GM04504 (cell line): ENCODE measurements at places on chromosomes 11 and 22.

DNA sequence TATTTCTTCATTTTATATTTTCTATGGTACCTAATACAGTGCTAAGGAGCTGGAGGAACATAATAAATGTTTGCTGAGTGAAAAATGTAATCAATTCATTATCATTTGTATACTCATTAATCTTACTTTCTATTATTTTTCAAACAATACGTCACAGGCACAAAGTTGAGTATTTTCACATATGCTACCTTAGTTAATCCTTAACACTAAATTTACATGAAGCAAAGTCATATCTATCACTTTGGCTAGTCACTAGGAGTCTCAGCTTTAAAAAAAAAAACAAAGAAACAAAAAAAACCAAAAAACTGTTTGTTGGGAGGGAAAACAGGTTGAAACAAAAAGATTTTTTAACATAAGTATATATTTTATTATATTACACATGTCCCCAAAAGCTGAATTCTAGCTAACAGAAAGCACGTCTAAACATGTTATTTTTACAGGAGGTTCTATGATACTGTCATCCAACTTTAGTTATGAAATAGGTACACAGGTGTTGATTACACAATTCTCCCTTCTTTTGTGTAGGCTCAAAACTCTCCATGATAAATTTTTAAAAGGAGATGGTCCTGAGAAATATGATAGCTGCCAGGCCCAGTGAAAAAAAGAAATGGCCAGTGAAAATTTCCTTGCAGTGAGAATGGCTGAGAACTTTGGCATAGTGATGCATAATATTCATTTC, 14.3 kb downstream of the HPS5 start:
- no peak for DNase-seq

DNA sequence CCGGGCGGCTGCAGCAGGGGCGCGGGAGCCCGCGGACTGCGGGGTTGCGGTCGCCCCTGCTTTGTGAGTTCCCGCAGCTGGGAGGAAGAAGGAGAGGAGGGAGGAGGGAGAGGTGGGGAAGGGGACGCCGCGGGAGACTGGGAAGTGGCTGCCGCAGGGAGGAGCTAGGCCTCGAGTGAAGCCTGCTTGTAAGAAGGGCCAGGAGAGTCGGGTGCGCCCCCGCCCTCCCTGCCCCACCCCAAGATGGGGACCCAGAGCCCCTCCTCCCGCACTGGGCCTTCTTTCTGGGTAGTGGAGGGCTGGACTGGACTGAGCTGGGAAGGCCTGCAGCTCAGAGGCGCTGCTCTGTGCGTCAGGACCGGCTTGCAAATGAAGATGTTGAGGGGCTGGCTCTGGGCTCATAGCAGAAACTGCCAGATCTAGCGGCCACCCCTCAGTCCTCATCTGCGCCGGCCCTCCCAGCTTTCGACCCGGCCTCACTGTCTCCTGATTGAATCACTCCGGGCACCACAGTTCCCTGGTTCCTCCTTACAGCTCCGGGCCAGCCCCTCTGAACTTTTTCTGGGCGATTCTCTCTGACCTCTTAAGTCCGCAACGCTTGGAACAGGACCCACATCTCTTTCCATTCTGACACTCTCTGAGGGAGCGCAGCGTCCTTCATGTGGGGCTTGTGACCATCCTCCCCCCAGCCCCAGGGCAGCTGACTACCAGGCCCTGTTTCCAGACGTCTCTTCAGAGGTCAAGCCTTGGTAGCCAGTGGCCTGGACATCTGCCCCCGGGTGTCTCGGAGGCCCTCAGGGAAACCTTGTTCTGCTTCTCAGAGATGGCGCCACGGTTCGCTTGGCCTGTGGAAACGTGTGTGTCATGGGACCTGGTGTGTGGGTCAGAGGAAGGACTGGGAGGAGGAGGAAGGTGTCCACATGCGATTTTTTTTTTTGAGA, 21.9 kb downstream of the SERPINH1 start:
- no peak for DNase-seq

- no peak for DNase-seq
These were observed 9.8 kb downstream of the APOBEC3D start for GRCh38 chr22:39030705-39031104.

GRCh38 chr11:65744026-65744698, 23.6 kb upstream of the RNASEH2C start:
- no peak for DNase-seq

- no peak for DNase-seq
These were observed 576 bp upstream of the SC5D start for GRCh38 chr11:121291896-121292494.

DNA sequence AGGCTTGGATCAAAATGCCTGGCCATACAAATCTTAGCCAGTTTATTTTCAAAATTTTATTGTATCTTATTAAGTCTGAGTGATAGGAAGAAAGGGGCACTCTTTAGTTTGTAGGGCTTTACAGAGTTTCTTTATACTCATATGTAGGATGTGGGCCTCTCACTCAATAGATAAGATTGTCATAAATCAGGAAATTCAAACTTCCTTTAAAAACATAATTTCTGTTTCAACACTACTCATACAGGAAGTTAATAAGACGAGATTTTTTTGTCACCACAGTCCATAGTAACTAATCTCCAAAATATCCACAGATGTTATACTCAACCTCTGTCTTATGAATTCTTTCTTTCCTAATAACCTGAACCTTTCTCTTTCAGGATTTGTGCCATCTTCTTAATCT, 13.3 kb upstream of the OR56B4 start:
- DNase-seq = no peak

GRCh38 chr11:105907319-105907718, 114.7 kb downstream of the MSANTD4 start:
- DNase-seq = no peak

- no peak for DNase-seq
These were observed 84.1 kb downstream of the PDE2A start for GRCh38 chr11:72589802-72590761.

GRCh38 chr11:61380884-61381283, 11.5 kb upstream of the TMEM216 start:
- DNase-seq = no peak

DNA sequence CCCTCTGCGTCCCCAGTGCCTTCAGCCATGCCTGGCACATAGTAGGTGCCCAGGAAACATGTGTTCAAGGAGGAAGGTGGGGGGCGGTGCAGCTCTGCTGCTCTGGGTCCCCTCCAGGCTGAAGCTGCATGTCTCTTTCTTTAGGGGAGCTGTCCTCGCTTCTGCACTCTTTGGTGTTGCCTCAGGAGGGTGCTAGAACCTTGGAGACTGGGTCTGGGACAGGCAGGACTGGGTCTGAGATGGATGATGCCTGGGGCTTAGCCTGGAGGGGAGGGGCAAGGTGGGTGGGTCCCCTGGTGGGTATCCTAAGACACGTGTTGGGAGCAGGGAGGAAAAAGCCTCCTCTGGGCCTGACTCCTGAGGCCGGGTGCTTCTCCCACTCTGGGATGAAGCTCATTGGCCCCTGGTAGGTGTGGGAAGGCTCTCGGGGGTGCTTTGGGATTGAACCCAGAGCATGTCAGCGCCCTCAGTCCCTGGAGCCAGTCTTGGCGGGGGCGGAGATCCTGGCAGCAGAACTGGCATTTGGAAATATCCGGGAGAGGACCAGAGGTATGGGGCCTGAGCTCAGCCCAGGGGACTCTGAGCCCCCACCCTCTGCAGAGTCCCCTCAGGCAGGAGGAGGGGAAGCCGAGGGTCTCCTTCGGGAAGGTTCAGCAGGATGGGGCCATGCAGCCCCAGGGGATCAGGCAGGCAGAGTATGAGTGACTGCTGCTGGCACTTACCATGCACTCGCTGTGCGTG, 6.7 kb upstream of the GSTP1 start:
- DNase-seq = no peak

- DNase-seq = no peak
These were observed 459 bp downstream of the SF3B2 start for GRCh38 chr11:66052664-66052982.

DNA sequence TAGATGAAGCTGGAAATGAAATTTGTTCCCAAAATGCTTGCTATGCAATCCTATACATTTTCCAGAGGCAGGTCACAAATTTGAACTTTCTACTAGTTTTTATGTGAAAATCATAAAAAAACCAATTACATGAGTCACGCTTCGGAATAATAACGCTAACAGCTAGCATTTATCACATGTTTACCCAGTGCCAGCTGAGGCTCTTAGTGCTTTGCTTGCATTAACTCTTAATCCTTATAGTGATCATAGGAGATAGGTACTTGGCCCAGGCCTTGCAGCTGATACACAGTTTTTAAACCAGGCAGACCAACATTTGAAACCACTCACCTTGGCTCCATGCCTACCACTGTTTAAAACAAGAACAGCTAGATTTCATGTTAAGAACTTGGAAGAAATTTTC, 131.8 kb upstream of the RAG2 start:
- DNase-seq = no peak

DNA sequence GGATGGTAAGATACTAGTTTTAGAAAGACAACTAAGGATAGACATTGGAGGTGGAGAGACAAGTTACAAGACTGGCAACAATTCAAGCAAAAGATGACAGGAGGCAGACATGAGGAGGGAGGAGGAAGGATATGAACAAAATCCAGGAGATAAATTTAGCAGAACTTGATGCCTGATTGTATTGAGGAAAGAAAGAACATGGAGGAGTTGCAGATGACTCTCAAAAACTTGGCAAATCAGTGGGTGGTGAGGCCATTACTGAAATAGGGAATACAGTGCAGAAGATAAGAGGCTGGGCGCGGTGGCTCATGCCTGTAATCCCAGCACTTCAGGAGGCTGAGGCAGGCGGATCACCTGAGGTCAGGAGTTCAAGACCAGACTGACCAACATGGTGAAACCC, 2.7 kb upstream of the UPB1 start:
- no peak for DNase-seq

DNA sequence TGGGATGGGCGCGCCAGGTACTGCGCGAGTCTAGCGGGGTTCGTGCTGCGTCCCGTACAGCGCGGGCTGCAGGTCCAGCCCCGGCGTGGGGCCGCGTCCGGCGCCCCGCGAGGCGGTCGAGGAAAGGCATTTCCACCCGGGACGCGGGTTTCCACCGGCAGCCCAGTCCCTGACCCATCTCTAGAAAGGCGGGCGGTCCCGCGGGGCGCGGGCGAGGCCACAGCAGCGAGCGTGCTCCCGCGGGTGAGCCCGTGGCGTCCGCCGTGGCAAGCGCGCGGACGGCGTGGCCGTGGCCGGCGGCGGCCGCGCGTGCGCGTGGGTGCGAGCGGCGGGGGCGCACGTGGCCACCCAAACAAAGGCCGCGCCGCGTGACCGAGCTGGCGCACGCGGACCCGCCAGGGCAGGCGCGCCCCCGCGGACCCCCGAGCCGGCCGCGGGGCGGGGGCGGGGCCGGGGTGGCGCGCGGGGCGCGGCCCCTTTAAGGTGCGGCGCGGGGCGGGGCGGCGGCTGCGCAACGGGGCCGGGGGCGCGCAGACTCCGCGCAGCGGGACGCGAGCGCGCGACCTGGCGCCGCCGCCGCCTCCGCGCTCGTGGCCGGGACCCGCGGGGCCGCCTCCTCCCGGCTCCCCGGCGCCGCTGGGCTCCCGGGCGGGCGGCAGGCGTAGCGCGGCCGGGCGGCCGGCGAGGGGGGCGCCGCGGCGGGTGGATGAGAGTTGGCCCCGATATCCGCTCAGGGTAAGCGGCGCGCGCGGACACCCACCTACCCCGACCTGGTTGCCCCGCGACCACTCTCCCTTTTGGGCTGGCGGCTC, 39.3 kb upstream of the CELSR1 start:
- DNase-seq = no peak

DNA sequence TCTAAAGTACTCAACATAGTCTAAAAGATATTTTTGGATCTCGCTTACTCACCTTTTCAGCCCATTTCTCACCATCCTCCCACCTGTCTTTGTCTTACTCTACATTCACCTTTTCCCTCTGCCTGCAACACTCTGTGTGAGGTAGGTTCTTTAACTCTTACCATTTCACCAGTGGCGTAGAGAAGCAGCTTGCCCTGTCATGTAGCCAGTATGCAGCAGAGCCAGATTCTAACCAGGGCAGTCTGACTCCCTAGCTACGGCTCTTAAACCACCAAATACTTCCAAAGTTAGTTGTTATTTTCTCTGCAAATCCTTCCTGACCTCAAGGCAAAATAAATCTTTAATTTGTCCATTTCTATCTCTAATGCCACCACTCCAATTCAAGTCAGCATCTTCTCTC, 7.5 kb downstream of the ALG8 start:
- no peak for DNase-seq

GRCh38 chr22:44546686-44547310, 48.8 kb upstream of the RTL6 start:
- no peak for DNase-seq

GRCh38 chr11:72326151-72326848, 82.3 kb upstream of the PHOX2A start:
- DNase-seq = no peak

GRCh38 chr22:17149076-17149815, 9.8 kb downstream of the HDHD5 start:
- DNase-seq = no peak

DNA sequence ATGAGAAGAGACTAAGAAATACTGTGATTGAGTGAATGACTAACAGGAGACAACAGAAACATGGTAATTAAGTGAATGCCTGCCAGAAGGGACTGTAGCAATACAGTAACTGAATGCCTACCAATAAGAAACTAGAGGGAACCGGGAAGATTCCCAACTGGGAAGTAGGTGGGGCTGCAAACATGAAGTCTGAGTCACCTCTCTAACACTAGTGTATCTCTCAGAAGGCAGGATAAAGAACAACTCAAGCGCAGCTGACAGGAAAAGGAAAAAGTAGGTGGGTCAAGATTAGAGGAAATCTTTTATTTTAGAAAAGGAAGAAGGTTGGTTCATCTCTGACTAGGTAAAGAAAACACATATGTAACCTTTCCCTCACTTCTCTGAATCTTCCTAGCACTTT, 14.0 kb downstream of the C11orf42 start:
- peak; percentile 92 for DNase-seq

DNA sequence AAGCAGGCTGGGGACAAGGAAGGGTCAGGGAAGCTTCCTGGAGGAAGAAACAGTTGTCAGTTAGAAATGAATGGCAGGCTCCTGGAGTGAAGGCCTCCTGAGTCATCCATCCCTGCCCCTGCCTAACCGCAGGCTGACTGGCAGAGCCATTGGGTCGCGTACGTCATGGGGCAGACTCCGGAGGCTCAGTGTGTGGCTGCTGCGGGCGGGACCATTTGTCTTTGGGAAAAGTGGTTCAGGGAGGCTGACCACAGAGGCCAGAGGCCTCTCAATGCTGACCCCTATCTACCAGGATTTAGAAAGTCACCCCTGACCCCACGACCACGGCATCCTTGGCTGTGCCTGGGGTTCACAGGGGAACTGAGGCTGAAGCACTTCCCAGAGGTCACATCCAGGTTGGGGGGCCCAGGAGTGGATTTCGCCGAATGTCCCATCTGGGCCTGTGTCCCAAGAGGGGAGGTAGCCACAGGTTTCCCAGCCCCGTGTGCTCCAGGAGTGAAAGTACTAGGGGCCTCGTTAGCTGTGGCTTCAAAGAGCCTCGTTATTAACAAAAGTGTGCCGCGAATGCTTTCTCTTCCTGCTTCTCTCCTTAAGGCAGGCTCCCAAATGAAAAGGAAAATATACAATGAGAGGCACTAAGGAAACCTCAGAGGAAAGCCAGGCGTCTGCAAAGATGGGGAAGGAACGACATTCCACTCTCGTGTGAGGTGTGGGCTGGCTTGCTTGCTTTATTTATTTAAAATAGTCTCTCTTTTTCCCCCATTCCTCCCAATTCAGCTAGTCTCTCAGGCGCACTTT, 58.9 kb downstream of the FLRT1 start:
- DNase-seq = peak; percentile 39
